NCI-H1092 treated with DMSO at 0.1 percent for 48 hours (cell line): ENCODE measurements at places on chromosomes 6 and 20.

- DNase-seq: no peak
Measured at GRCh38 chr6:43748765-43749164, 21.2 kb upstream of the VEGFA start.

GRCh38 chr6:17182961-17183360 lies 81.1 kb downstream of the STMND1 start:
- no peak for DNase-seq

DNA sequence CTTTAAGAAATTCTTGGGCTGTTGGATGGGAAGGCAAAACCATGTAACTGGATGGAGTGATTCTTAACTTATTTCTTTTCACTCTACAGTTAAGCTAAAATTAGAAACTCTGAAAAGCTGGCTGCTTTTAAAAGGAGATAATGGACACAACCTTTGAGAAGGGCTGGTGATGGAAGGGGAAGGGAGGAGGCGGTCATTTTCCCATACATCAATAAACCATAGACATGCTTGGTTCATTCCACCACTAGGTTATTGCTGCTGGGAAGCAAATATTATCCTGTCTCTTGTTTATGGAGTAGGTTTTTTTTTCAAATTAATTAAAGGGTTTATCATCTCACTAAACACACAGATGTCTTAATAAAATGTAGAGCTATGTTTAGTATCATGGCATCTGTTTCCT lies 76.2 kb downstream of the PLCB1 start:
- no peak for DNase-seq

- DNase-seq: no peak
Measured at GRCh38 chr6:140661691-140662090, 1287.2 kb upstream of the CITED2 start.

- DNase-seq: no peak
Measured at GRCh38 chr6:6752129-6752528, 163.6 kb downstream of the LY86 start.

DNA sequence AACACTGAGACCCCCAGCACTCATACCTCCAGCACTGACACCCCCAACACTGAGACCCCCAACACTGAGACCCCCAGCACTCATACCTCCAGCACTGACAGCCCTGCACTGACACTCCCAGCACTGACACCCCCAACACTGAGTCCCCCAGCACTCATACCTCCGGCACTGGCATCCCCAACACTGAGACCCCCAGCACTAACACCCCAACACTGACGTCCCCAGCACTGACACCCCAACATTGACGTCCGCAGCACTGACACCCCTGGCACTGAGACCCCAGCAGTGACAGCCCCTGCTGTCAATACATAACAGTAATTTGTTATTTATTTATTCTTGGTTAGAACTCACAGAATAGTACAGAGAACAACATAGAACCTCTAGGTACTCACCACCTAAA lies 58.0 kb downstream of the ERMARD start:
- DNase-seq: no peak

- peak; percentile 93 for DNase-seq
Measured at GRCh38 chr6:44221291-44221960, 2.0 kb upstream of the SLC29A1 start.

GRCh38 chr6:148990403-148990802 lies 243.6 kb downstream of the UST start:
- no peak for DNase-seq
